ENCODE measurements at places on chromosomes 11 and 22.
A peak's percentile ranks its signal among the peaks of the same experiment; 100 is the strongest.

DNA sequence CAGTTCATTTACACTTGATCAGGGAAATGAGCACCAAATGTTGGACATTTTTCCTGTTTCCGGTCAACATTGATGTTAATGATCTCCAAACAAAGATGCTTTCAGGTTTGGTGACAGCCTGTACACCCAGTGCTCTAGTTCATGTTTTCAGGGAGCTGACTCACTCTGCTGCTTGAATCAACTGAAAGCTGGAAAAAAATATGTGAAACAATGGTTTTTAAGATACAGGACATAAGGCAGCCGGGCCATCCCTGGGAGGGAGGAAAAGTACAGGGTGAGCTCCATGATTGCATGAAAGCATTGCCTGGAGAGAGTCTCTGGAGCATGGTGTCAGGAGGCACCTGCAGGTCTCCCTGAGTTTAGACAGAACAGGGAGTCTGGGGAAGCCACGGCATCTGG is 259.6 kb downstream of the TBC1D22A start:
- DNase-seq, result no peak

DNA sequence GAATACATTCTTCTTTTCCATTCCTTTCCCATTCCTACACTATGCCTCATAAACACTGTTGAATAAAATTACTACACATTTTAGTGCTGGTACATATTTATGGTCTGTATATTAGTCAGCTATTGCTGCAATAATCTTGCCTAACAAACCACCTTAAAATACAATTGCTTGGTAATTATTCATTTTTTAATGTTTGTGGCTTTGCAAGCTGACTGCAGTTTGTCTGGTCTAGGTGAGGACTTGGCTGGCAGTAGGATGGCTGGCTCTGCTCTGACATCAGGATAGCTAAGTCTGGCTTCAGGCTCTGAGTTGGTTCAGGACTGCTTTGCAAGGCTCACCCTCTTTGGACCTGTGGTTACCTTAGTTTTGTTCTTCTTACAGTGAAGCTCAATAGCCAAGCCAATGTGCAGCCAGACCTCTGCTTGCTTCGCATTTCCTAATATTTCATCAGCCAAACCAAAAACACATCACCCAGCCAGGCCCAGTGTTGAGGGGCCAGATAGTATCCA is 913.4 kb upstream of the RAG2 start:
- DNase-seq, result no peak

DNA sequence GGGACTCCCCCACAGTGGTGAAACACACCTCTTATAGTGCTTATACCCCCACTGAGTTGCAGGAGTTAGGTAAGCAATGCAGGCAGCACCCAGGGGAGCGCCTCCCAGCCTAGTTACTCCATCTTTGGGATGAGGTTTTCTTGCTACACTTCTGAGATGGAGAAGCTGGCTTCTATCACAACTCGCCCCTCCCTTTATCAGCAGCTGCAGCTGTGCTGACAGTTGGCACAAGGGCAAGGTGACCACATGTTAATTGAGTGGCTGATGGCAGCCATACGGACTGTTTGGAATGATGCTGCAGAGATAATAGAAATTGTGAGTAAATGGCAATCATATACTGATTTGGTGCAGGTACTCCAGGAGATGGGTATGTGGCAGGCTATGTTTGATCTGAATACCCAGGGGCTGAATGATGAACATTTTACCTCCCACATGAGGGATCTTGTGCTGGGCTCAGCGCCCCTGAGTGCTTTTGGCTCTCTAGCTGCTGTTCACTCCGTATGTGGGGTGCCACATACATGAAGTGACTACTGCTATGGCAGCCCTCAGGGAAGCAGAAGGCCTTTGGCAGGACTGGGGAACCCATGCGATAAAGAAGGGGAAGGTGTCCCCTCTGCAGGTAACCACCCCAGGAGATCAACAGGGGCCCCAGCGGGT is 29.2 kb upstream of the KCNA4 start:
- no peak for DNase-seq

- DNase-seq, result no peak
These were observed 13.7 kb downstream of the PPM1F start for GRCh38 chr22:21938906-21939305.

- no peak for DNase-seq
These were observed 41.5 kb upstream of the EP300 start for GRCh38 chr22:41050883-41051282.

DNA sequence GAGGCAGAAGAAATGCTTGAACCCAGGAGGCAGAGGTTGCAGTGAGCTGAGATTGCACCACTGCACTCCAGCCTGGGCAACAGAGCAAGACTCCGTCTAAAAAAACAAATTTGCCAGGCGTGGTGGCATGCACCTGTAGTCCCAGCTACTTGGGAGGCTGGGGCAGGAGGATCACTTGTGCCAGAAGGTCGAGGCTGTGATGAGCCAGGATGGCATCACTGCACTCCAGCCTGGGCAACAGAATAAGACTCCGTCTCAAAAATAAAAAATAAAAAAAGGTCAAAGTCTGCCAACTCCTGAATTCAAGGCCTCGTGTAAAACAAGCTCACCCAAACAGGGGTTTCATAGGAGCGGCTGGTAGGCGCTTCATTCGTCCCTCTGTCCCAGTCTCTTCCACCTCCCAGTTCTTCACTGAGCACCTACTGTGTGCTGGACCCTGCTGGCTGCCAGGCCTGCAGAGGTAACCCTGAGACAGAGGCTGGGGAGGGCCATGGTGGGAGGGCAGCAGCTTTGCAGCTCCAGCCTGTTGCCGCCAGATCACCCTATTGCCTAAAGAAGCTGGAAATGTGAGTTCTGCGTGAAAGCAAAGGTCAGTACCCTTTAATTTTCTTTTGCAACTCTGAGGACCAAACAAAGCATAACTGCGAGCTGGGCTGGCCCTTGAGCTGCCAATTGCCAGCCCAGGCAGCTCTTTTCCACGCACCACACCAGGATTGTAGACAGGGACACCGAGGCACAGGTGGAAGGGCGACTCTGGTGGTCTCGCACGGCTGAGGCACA is 15.3 kb downstream of the RPL3 start:
- DNase-seq, result no peak

DNA sequence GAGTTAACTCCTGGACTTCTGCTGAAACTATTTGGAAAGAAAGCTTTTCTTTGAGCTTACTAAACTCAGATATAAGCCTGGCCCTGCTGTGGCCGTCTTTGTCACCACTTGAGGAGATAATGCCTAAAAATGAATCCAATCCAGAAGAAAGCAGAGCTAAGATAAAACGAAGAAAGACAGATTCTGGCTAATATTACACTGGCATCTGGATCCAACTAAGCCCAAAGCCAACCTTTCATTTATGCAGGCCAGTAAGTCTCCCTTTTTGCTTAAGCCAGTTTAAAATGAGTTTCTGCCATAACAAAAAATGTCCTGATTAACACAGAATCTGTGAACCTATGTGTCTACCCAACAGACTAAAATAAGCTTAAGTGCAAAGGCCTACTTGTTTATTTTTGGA is 34.5 kb downstream of the PIK3C2A start:
- DNase-seq, result no peak

DNA sequence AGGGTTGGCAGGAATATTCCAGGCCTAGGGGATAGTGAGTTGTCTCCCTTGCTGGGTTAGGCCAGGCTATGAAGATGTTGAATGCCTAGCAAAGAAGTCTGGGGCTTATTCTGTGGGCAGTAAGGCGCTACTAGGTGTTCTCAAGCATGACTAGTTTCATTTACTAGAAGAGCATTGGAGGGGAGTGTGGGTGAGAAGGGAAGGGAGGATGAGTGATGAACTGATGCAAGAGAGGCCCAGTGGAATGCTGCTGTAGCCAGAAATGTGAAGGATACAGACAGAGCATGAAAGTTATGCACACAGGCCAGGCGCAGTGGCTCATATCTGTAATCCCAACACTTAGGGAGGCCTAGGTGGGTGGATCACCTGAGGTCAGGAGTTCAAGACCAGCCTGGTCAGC is 33.5 kb downstream of the POU2F3 start:
- no peak for DNase-seq

- no peak for DNase-seq
These were observed 7.2 kb downstream of the FLI1 start for GRCh38 chr11:128701086-128701485.

DNA sequence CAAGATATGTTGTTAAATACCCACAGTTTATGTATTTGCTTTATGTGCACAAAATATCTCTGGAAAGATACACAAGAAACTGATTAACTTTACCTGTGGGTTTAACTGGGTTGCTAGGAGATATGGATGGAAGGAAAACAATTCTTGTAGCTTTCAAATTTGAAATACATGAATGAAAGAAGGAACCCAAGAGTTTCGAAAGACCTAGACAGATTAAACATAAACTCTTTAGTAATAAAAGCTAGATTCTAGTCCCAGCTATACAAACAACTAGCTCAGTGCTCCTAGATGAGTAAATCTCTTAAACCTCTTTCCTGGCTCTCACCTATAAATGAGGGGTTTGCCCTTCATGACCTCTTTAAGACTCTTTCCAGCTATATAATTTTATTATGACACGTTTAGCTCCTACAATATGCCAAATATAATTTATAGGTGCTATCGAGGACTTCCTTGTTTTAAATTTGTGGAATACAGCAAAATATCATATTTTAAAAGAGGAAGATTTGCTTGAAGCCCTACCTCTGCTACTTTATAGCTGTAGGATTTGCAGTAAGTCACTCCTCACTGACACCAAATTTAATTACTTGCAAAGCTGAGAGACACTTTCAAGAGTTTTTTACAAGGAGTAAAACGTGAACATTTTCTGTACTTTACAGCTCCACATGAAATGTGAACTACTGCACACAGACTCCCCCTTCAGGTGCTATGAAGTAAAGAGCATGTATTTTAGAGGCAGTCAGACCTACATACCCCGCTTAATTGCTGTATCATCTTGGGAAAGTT is 50.7 kb downstream of the RRAS2 start:
- DNase-seq, result no peak

DNA sequence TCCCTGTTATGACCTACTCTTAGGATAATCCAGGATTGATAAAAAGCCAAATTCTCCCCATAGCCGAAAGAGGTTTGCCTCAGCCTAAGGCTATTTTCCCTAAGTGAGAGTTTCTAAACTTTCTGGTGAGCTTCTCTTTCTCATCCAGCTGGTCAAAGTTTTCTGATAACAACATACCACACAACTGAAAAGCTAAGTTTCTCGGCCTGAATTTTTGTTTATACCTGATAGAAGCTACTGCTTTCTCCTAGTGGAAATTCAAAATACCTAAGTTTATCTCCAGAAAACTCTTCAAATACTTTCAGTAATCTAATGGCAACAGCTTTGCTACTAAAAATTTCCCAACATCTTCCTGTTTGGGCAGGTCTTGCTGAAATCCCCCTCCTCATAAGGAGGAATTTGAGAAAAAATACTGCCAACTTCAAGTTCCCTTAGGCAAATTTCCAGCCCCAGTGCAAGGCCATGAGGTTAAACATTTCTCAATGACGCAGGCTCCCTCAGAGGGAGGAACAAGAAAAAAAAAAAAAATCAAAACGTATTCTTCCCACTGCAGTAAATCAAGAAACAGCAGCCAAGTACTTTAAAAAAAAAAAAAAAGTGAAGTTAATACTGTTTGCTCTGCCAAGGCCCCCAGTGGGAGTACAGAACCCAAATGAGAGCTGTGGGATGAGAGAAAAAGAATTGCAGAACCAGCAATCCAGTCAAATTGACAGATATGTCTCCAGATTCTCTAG is 127.0 kb downstream of the MRTFA start:
- no peak for DNase-seq

DNA sequence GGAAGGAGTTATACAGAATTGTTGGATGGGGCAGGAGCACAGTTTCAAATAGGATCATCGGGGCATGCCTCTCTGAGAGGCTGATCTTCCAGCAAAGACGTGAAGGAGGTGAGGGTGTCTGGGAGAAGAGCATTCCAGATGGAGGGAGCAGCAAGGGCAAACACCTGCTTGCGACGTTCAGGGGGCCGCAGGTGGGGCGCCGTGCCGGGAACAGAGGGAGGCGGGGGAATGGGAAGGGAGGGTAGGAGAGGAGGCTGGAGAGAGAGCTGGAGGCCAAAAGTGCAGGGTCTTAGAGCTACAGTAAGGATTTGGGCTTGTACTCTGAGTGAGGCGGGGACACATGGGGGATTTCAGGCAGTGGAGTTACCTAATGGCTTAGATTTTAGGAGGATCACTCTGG is 13.6 kb downstream of the APOL5 start:
- no peak for DNase-seq

GRCh38 chr11:69516526-69516925 is 35.1 kb downstream of the LINC01488 start:
- DNase-seq, result no peak

DNA sequence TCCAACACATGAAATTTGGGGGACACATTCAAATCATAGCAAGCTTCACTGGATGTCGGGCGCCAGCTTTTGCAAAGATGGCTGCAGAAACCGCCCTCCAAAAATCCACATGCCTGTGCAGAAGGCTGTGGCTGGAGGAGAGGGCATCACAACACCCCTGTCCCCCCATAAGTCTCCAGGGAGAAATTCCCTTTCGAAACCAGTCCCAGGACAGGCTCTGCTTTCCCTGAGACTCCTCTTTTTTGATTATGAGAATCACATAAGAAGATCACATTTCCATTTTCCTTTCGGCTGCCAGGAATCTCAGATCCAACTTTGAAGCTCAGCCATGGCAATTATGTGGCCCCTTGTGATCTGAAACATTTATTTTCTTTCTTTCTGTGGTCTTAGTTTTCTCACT is 9.7 kb downstream of the LIF start:
- DNase-seq, result no peak

- no peak for DNase-seq
These were observed 663 bp downstream of the MRGPRG start for GRCh38 chr11:3217818-3218482.

- no peak for DNase-seq
These were observed 914 bp downstream of the INPPL1 start for GRCh38 chr11:72225411-72225951.

DNA sequence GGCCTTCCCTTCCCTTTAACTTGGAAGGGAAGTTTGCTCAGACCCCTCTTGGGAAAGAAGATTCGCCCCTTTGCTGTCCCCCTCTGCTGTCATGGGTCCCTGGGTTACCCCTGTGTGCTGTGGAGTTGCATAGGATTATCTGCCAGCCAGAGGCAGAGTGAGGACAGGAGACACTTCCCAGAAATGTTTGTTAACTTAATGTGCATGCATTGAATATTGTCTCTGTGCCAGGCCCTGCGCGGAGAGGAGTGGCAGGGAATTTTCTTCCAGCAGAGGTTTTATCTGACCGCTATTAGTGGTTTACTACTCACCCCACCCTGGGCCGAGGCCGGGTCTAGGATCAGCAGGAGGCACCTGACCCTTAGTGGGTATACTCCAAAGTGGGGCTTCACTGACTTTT is 894.8 kb downstream of the TBC1D22A start:
- no peak for DNase-seq

DNA sequence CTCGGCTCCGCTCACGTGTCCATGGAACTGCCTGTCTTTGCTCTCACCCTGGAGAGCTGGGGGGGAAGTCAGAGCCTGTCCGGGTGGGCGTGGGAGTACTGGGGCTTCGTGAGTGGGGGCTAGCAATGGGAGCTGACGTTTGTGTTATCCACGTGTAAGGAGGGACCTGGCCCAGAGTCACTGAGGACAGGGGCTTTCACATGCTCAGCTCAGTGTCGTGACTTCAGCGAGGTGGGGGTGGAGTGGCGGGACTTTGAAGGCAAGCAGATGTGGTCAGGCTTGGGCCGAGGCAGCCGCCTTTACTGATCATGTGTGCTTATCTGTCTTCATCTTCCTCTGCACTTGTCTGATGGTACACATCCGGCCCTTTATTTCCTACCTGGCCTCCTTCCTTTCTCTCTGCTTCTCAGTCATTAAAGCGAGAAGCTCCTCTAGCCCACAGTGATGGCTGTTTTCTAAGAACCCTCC is 113.1 kb upstream of the NNMT start:
- peak; percentile 77 for DNase-seq
